Left forelimb (tissue), 1 donor: ENCODE measurements at places on chromosomes 6 and 20.

DNA sequence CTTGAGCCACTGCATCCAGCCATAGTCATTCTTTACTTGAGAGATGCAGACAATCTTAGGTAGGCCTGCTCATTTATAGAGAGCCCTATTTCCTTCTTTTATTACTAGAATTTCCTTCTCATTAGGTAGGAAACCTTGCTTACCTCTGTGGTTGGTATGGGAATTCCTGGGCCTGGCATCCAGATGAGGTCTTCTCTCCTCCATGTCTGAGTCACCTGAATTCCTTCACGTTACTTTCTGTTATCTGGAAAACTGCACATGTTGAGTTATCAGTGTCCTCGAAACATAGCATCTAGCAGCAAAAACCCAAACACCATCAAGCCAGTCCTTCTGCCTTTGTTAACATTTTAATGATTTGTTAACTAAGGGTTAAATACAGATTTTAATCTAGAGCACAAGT is 2.2 kb downstream of the ZNFX1 start:
- DNase-seq, result no peak

- no peak for DNase-seq
Measured at GRCh38 chr6:37008484-37009465, 3.3 kb downstream of the FGD2 start.

GRCh38 chr6:38248500-38249234 is 391.1 kb downstream of the BTBD9 start:
- DNase-seq, result no peak

- DNase-seq, result no peak
Measured at GRCh38 chr20:35828434-35828833, 56.6 kb downstream of the PHF20 start.

DNA sequence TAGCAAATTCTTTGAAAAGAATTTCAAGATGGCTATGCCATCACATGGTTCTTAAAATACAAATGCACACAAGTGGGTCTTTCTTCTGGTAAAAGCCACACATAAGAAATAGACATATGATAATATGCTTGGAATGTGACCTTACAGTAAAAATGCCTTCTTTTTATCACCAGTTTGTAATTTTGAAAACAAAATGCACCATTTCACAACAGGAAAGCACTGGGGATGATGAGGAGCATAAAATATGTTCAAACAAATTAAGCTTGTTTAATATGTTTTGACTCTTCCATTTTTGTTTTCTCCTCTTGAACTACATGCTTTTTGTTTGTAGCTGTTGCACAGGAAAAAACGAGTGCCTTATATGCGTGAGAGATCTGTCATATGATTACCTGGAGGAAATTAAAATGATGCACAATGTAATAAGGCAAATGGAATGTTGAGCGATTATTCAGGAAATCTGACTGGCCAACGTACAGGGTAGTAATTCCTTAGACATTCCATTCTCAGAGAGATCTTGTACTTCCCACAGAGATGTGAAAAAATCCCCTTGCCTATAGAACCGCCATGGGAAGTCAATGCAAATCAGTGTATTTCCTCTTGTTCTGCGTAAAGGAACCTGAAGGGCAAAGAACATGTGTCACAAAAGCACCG is 911.6 kb downstream of the TFAP2A start:
- DNase-seq, result no peak

GRCh38 chr6:96460052-96460700 is 61.4 kb upstream of the UFL1 start:
- DNase-seq, result no peak

GRCh38 chr20:49395183-49395582 is 87.3 kb downstream of the KCNB1 start:
- no peak for DNase-seq

DNA sequence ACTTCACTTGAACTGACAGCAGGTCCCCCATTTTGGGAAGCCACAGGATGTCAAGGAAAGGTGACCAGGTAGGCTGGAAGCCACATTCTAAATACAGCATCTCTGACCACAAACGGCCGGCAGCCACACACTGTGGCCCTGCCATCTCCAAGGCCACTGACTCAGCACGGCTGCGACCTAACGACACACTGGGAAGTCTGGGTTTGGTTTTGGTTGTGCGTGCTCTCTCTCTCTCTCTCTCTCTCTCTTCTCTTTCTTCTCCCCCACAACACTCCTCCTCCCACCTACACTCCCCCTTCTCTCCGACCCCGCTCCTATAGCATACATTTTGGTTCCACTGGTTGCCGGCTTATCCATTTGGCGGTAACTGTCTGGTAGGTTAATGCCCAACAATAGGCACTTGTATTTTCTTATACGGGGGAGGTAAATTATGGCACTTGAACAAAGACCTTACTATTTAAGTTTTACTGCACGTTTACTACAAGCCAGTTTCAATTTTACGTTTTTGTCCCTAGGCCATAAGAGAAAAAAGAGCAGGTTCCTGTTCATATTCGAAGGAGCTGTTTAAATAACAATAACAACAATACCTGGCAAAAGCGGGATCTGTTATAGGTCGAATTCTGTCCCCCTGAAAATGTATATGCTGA is 103.6 kb downstream of the GMDS start:
- DNase-seq, result no peak

GRCh38 chr6:37696220-37696840 is 1.4 kb downstream of the MDGA1 start:
- no peak for DNase-seq

GRCh38 chr20:32010666-32011065 is 428 bp downstream of the CCM2L start:
- DNase-seq, result no peak

- DNase-seq, result no peak
Measured at GRCh38 chr6:132179955-132180354, 221.3 kb downstream of the MOXD1 start.

DNA sequence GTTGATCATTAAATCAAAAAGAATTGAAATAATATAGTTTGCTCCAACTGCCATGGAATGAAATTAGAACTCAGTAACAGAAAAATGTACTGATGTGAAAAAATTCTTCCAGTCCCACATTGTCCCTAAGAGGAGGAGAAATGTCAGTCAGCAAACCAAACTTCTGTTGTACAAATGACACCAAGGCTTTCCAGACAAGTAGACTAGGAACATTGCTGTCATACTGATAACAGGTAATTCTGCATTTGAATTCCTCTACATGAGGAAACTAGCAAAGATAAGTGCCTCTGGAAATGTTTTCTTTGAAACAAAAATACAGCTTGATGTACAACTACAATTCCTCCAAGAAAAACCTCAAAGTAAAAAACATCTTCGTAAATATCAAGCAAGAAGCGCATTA is 90.2 kb downstream of the HIVEP1 start:
- DNase-seq, result no peak

GRCh38 chr20:56845546-56846086 is 216.5 kb downstream of the TFAP2C start:
- DNase-seq, result no peak

DNA sequence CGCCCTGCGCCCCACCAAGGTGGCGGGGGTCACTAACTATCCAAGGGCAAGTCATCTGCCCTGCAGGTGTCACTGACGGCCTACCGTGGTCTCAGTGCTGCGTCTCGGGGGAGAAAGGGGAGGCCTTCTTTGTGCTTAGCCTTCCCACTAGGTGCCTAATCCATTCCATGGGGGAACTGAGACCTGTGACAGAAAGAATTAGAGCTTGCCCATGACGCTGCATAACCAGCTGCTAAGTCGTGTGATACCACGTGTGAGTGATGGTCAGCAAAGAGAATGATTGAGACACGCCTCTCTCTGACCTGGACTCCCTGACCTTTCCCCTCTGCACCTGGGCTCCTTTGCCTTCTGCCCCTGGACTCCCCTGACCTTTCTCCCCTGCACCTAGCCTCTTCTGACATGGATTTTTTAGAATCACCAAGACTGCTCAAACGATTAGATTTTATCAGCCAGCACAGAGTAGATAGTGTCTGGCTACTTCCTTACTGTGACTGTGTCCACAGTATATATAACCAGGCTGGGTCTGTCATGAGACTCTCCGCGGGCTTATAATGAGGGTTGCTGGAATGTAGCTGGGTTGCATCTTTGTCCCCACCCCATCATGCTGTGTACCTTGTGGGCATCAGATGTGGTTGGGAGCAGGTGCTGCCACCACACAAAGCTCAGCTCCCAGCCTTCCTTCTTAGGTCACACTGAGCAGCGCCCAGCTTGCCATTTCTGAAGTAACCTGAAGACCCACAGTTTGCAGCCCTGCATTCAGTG is 140.6 kb downstream of the TMEM242 start:
- no peak for DNase-seq

DNA sequence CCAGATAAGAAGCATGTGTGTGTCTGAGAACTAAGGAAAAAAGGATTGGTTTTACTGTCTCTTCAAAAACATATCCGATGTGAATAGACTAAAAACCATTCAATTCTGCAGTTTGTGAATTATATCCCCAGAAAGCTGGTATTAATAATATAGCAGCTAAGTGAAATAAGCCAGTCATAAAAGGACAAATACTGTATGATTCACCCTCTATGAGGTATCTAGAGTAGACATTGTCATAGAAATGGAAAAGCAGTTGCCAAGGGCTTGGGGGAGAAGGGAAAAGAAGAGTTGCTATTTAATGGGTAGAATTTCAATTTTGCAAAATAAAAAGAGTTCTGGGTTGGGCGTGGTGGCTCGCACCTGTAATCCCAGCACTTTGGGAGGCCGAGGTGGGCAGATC is 137.5 kb downstream of the ATXN1 start:
- no peak for DNase-seq

- no peak for DNase-seq
Measured at GRCh38 chr6:96542702-96543101, 20.2 kb upstream of the FHL5 start.

GRCh38 chr6:53464483-53464882 is 80.4 kb downstream of the GCLC start:
- no peak for DNase-seq

DNA sequence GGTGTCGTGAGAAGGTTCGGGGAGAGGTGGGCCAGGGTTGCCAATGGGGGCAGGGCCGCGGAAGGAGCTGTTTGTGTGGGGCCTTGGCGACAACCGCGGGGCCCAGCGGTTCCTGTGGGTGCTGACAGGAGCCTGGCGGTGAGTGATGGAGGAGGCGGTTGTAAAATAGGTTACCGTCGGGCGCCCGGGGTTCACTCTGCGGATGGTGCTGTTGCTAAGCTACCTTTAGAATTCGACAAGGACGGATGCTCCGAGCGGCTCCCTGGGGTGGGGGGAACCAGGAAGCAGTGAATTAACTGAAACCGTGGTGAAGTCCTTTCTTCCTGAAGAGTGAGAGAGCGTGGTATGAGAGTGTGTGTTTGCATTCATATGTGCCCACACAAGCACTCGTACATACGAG is 61.7 kb downstream of the CDH22 start:
- no peak for DNase-seq

DNA sequence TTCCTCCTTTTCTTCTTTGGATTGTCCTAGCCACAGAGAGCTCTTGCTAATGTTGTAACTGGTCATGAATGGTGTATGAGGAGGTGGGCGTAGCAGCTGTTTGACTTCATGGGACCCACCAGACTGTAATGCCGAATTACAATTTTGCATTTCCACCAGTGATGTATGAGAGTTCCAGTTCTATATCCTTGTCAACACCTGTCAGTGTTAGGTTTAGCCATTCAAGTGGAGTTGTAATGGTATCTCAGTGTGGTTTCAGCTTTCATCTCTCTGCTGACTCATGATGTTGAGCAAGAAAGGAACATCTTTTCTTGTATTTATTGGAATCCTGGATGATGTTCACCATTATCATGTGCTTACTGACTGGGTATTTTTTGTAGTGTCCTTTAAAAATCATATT is 5.1 kb downstream of the IGF2R start:
- no peak for DNase-seq

- DNase-seq, result no peak
Measured at GRCh38 chr6:106886081-106886843, 88.3 kb downstream of the CD24 start.

DNA sequence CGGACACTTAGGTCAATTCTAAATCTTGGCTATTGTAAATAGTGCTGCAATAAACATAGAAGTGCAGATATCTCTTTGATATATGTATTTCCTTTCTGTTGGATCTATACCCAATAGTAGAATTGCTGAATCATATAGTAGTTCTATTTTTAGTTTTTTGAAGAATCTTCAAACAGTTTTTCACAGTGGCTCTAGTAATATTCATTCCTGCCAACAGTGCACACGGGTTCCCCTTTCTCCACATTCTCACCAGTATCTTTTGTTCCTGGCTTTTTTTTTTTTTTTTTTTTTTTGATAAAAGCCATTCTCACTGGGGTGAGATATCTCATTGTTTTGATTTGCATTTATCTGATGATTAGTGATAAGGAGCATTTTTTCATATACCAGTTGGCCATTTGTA is 1.8 kb upstream of the FBXL4 start:
- no peak for DNase-seq

DNA sequence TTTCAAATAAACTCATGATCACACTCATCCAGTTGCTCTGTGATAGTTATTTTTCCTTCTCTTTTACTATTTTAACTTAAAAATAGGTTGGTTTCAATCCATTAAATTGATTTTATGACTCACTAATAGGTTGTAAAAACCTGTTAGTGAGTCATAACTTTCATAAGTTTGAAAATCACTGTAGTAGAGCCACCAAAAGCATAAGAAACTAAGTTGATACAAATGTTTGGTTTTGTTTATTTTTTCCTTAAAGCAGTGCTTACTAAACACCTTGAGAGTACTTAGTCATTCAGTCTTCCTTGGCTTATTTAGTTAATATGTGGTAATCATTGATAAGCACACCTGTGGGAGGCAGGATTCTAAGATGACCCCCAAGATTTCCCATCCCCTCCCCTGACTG is 312.1 kb upstream of the MAN1A1 start:
- DNase-seq, result no peak

- peak; percentile 73 for DNase-seq
Measured at GRCh38 chr6:72182337-72183246, 296.2 kb downstream of the RIMS1 start.

DNA sequence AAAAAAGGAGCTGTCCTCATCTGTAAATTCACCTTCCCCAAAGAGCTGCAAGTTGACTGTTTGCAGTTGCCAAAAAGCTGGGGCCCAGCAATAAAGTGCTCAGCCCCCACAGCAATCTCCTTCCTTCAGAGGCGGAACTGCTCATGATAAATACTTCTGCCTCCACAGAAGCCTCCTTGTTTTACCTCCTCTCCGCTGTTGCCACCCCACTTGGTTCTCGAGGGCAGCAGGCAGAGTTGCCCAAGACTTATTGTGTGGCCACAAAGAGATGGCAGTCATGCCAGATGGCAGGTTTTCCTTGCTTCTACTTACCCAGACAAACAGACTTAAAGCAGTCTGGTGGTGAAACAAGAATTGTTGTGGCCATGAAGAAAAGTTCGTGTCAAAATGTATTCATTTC is 66.3 kb downstream of the SLX4IP start:
- DNase-seq, result no peak

- DNase-seq, result no peak
Measured at GRCh38 chr6:35754452-35755277, 17.8 kb downstream of the ARMC12 start.
